ENCODE measurements at places on chromosomes 11 and 22.

GRCh38 chr22:36385491-36386350, 2.0 kb downstream of the MYH9 start:
- DNase-seq, result peak; percentile 27

DNA sequence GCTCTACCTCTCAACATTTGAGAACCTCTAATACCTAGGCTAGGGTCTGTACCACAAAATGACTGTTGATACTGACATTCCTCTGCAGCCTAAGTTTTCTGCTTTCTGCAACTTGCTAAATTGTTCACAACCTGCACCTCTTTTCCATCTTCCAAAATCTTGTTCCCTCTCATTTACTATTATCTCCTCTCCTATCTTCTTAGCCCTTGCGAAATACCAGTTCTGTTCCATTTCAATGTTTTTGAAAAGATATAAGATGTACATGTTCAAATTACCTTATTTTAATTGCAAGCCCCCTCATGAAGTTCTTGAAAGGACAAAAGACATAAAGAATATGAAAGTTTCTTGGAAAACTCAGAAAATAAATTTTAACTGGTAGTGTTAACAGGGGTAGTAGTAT, 72.3 kb downstream of the FAM168A start:
- DNase-seq, result no peak

- DNase-seq, result no peak
Observed at GRCh38 chr11:103894673-103895072, 141.8 kb upstream of the DDI1 start.

- no peak for DNase-seq
Observed at GRCh38 chr11:12287374-12288211, 89.8 kb upstream of the PARVA start.

GRCh38 chr11:64096835-64097234, 61.1 kb downstream of the FLRT1 start:
- no peak for DNase-seq

- no peak for DNase-seq
Observed at GRCh38 chr11:89355646-89356045, 135.5 kb downstream of the NOX4 start.

DNA sequence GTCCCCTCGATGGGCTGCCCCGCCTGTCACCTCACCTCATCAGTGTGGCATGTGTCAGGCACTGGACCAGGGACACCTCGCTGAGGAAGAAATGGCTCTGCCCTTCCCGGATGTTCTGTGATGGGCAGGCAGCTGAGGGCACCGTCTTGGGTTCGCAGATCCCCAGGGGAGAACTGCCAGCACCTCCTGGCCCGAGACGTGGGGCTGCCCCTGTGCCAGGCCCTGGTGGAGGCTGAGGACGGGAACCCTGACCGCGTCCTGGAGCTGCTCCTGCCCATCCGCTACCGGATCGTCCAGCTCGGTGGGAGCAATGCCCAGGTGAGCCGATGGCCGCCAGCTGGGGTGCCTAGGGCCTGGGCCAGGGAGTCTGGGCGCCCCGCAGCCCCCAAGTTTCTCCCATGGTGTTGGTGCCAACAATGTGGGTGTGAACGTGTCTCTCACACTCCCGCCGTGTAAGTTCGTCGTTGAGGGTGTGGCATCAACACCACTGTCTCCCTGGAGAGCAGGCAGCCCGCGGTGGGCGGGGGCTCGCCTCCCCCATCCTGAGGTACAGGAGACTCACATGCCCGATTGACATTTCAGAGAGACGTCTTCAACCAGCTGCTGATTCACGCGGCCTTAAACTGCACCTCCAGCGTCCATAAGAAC, 7.3 kb upstream of the GTSE1 start:
- no peak for DNase-seq

DNA sequence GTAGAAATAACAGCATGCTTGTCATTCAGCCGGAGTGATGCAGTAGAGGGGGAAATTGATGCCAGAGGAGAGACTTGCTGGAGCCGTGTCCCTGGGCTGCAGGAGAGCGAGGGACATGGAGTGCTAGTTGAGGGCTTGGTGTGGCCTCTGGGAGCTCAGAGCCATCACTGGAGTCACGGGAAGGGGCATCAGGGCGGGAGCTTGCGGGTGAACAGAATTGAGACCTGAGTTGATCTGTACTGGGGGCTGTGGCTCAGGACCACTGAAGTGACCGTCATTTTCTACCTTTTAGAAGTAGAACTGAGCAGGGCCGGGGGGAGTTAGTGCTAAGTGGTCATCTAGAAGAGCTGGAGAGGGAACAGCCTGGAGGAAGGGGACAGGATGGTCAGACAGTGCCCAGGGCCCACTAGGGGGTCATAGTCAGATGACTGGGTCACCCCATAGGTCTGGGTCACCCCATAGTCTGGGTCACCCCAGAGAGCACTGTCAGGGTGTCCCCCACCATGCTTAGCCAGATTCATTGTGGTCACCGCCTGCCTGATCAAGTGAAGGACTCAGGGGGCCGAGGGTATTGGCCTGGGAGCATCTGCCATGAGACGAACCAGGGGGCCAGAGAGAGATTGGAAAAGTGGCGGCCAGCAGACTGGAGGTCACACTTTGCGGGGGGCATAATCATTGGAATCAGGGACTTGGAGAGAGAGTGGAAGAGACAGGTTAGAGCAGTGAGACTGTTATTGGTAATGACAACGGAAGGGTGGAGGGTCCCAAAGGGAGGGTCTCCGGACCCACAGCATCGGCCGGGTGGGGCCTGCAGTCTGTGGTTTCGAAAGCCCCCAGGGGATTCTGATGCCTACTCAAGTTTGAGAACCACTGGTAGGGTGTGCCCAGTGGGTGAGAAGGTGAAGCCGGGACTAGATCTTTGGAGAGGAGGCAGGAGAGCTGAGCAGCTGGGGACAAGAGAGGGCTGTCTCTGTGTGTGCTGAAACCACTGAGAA, 15.2 kb downstream of the RIBC2 start:
- no peak for DNase-seq

GRCh38 chr11:111624608-111625007, 22.4 kb downstream of the SIK2 start:
- no peak for DNase-seq

- DNase-seq, result no peak
Observed at GRCh38 chr11:14384338-14384737, 25.4 kb upstream of the RRAS2 start.

DNA sequence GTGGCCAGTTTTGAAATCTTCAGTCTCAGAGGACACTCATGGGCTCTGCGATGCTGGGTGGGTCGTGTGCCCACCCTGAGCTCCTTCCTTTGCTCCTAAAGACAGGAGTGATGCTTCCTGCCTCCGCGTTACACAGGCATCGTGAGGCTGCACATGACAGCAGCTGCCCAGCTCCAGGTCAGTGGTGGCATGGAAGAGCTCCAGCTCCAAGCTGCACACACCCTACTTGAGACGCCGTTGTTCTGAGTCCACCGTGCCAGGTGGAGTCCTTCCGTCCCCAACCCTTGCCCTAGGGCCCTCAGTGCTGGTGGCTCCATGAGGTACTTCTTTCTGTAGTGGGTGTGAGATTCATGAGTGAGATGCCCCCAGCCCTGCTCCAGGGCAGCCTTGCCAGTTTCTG, 794.1 kb downstream of the BRD1 start:
- DNase-seq, result no peak

GRCh38 chr11:64810891-64811272, 531 bp upstream of the MEN1 start:
- DNase-seq, result no peak

GRCh38 chr11:88017666-88018065, 157.6 kb downstream of the RAB38 start:
- DNase-seq, result no peak

GRCh38 chr11:100890789-100891188, 203.7 kb downstream of the ARHGAP42 start:
- peak; percentile 12 for DNase-seq

- no peak for DNase-seq
Observed at GRCh38 chr22:27391092-27391770, 410.3 kb downstream of the MN1 start.

DNA sequence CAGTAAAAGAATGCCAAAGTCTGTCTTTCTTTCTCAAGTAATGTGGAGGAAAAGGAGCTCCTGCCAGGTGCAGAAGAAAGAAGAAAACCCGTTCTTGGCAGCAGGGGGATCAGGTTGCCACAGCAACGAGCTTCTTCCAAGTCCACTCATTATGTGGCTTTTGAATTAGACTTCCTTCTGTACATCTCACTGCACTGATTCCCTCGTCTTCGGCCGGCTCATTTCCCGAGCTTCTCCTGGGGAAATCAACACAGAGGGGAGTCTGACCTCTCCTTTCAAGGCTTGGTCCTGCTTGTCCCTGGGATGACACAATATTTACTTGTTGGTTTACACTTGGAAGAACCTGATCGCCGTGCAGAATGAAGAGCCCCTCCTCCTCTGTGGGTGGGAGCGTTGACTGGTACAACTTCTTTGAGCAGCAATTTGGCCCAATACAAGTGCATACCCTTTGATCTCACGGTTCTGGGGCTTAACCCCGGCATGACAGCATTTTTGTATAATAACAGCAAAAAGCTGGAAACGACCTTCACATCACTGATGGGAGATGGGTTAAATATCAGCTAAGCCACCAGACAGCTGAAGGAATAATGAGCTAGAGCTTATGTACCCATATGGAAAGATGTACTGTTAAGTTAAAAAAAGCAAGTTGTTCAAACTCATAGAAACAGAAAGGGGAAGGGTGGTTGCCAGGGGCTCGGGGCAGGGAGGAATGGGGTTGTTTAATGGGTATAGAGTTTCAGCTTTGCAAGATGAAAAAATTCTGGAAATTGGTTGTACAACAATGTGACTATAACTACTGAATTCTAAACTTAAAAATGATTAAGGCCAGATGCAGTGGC, 35.4 kb downstream of the MCHR1 start:
- DNase-seq, result peak; percentile 50

GRCh38 chr22:26547426-26547825, 35.2 kb upstream of the TFIP11 start:
- DNase-seq, result no peak

GRCh38 chr11:132977241-132977640, 555.1 kb downstream of the OPCML start:
- no peak for DNase-seq
